ENCODE measurements at places on chromosomes 1 and 21.
A peak's percentile ranks its signal among the peaks of the same experiment; 100 is the strongest.

- DNase-seq: no peak
These were observed 139.4 kb downstream of the DYRK1A start for GRCh38 chr21:37505963-37506362.

DNA sequence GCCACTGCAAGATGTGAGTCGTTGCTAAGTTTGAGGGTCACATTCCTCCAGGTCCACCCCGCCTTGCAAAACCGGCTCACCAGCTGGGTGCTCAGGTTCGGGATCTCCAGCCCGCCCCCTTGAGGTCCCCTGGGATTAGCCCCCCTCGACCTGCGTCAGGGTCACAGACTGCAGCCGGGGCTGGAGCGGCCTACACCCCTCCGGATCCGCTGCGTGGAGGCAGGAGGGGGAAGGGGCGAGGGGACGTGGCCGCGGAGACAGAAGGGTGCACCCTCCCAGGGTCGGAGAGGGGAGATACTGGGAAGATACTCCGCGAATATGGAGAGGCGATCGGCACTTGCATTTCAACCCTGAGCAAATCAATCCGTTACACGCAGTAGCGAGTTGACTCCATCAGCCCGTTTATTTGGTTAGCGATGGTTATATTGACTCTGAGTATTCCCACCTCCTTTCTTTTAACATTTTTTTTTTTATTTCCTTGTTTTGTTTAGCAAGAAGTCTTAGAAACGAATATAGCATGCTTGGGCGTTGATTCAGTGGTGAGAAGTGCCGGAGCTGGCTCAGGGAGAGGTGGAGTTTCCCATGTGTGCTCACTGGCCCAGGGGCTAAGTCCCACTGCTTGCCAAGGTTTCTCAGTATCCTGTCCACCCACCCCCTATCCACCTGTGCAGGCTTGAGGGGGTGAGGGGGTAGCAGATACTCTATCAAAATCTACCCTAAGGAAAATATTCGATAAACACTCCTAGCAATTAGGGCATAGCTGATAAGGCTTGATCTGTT is 997 bp downstream of the IFNAR2 start:
- no peak for DNase-seq

DNA sequence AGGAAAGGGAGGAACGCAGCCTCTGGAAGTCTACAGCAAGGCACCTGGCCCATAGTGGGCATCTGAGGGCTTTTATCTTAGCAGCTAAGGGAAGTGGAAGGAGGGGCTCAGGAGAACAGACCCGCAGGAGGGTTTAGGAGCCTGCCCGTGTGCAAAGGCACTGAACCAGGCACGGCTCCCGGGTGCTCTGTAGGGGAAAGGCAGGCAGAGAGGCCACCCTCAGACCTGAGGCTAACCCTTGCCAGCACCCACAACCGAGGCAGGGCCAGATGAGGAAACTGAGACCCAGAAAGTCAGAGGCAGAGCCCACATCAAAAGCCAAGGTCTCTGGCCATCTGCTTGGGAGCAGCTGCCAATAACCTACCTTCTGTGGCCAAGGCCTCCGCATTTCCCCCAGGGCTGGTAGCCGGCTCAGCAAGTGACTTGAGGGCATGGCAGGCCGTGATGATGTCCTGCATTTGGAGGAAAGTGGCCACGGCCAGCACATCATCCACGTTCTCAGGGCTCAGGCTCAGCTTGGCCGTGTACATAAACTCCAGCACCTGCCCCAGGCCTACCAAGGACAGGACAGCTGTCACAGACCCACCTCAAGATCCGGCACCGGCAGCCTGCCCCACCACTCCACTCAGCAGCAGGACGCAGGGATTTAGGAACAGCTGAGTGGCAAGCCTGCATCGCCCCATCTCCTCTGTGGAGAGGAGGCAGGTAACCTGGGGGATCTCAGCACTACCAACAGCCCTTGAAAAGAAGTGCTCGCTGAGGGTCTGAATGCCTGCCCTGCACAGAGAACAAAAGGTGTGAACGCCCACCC is 29.1 kb downstream of the ZBTB17 start:
- no peak for DNase-seq

DNA sequence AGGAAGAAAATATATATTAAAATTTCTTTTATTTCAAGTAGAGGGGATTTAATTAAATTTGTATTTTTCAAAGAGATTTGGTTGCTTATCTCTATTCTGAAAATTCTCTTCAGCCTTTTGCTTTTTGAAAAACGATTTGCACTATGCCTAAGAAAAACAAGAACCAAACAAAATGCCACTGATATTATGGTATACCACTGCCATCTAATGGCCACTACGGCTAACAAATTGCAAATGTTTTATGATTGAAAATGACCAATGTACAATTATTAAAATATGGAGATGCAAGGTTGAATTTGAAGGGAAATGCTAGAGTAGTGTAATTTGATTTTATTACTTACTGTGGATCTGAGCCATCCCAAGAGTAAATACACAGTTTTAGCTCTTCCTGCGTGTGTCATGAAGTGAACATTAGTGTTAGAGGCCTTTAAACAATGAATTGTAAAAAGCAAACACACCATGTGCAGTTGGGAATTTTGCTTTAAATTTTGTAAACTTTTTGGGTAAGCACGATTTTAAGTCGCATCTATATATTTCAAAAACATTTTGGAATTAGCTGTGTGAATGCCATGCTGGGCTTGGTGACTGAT is 137.4 kb upstream of the USP25 start:
- peak; percentile 14 for DNase-seq

- no peak for DNase-seq
These were observed 4.6 kb downstream of the BECN2 start for GRCh38 chr1:241962153-241962552.

DNA sequence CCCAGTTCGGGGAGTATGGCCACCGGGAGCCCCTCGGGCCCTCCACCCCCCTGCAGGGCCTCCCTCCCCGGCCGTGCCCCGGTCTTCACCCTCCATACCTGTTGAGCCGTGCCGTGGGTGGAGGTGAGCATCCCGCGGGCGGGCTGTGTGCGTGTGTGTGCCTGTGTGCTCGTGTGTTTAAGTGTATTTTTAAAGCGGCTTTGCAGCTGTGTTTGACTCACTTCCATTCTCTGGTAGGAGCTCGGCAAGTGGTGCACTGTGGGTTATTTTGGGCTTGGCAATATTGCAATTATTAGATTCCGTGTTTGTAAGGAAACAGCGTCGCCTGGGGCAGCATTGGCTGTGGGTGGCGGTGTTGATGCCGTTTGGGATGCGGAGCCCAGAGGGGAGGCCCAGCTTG is 20.3 kb upstream of the PLCH2 start:
- DNase-seq: no peak

DNA sequence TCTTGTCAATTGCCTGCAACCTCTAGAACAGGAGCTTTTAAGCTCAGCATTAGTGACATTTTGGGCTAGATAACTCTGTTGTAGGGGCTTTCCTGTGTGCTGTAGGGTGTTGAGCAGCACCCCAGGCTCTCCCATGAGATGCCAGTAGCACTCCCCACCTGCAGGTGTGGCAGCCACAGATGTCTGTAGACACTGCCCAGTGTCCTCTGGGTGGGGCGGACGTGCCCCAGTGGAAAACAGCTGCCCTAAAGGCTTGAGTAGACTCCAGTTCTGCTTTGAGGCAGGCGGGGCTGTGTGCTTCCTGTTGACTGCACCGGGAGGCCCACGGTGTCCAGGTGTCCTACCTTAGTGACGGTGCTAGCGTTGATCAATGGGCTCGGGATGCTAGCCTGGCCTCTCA is 16.9 kb upstream of the PWP2 start:
- no peak for DNase-seq

- no peak for DNase-seq
These were observed 104.6 kb upstream of the RUNX1 start for GRCh38 chr21:35153671-35154070.

- peak; percentile 28 for DNase-seq
These were observed 47.4 kb upstream of the LBR start for GRCh38 chr1:225474986-225475820.

DNA sequence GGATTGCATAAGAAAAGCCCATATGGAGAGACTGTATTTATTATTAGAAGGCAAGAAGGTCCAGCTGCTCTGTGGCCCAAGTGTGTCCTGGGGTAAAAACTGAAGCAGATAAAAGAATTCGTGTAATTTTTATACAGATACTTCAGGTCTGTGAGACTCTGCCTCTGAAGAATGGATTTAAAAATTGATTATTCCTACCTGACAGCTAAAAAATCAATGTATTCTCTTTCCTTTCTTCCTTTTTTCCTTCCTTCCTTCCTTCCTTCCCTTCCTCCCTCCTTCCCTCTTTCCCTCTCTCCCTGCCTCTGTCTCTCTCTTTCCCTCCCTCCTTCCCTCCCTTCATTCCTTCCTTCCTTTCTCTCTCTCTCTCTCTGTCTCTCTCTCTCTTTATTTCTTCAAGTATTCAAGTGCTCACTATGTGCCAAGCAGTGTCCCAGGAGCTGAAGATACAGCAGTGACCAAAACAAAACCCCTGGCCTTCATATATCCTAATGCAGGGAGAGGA is 11.3 kb upstream of the MGST3 start:
- no peak for DNase-seq

- DNase-seq: no peak
These were observed 582.4 kb downstream of the LTN1 start for GRCh38 chr21:28410256-28410655.

- DNase-seq: no peak
These were observed 209.6 kb downstream of the PBX1 start for GRCh38 chr1:164768619-164769018.

DNA sequence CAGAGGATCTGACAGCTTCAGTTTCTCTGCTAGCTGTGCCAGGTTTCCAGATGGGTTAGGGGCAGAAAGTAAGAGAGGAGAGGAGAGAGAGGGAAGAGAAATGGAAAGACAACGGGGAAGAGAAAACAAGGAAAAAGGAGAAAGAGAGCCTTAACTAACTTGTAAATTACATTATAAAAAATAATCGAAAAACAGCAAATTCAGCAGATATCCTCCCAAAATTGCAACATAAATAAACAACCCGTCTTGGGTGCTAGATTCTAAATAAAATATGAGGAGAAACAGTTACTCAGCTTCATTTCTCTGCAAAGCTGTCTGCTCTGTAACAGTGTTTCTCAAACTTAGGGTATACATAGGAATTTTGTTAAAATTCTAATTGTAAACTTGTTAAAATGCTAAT is 29.2 kb downstream of the SEC16B start:
- DNase-seq: no peak

DNA sequence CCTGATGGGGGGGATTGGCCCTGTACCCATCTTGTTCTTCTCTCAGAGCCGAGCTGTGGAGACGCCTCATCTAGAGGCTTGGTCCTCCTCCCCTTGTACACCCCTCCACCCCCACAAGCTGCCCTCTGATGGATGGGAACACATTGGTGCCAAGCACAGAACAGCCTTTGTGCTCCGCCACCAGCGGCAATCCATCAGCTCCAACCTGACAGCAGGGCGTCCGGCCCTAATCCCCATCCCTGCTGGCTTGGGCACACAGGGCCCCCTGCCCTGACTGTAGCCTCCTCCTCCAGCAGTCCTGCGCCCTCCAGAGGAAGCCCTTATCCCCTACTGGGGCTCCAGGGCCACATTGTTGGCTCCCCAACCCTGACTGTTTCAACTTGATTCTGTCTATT is 3.8 kb upstream of the MYOG start:
- no peak for DNase-seq

GRCh38 chr1:1088801-1089680 is 14.9 kb upstream of the RNF223 start:
- no peak for DNase-seq

DNA sequence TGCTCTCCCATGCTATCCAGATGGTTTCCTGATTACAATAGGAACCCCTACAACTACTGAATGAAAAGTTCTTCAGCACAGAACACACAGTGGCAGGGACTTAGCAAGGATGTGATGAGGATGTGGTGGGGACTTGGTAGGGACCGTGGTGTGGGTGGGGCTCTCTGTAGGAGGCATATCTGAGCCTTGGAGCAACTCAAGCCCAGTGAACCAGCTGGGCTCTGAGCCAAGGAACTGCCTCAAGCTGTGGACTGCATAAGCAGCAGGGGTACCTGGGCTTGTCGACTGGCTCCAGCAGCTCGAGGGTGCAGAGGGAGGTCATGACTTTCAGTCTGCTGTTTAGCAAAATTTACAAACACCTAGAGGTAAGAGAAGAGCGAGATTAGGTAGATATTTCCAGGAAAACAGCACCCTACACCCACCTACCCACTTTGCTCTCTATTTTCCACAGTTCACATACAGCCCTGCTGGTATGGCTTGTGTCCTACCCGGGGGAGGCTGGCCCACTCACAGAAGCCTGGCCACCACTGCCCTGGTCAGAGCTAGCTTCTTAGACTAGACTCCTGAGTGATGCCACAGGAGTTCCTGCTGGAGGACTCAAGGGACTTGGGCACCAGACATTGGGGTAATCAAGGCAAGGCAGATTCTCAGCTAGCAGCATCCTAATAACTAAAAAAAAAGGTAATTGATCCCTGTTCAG is 86.8 kb upstream of the GCLM start:
- DNase-seq: no peak

DNA sequence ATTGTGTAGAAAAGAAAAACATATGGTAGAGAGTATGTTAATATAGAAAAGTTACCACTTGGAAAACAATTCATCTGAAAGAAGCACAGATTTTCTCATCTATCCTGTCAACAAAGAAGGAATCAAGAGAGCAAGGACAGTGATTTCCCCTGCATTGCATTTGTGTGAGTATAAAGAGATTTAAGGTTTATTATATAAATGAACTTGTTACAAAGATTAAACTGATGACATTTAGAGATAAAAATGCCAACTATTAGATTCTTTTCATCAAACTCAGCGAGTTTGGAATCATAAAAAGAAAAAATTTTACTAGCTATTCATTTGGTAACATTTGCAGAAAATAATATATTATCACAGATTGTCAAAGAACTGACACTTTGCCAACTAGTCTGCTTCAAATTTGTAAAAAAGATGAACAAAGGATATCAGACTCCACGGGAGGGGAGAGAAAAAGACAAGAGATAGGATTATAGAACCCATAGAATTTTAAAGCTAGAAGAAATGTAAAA is at the start of gene RGS21:
Gene RGS21 (plus strand): TSS at position 51 of the 509 bp plus-strand sequence. CDS start 26,045 bp downstream, outside the sequence.
- DNase-seq: no peak

DNA sequence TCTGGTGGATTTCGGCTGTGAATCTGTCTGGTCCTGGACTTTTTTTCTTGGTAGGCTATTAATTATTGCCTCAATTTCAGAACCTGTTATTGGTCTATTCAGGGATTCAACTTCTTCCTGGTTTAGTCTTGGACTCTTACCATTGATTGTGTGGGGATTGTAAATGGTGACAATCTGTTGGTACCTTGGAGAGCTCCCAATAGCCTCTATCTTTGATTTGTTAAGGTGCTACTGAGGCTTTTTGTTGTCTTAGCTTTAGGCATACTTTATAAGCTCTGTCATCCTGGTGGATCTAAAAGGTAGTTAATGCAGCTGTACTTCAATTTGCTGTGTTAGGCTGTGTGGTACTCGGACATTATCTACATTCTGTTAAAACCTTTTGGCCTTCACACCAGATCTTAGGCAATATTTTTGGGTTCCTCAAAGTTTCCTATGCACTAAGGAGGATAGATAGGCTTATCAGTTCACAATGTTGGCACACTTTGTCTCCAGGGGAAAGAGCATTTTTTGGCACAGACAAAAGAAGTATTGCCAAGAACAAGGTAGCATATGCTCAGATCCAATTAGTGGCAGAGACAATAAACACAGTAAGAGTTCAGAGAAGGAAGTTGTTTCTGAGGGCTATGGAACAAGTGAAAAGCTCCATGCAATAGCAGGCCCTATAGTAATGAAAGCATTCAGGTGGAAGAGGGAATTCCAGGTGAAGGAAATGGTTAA is 230.4 kb downstream of the PDE4B start:
- DNase-seq: no peak

GRCh38 chr1:201791779-201792173 is 37.2 kb upstream of the IPO9 start:
- no peak for DNase-seq
